ENCODE measurements at places on chromosomes 2 and 18.
A peak's percentile ranks its signal among the peaks of the same experiment; 100 is the strongest.

GRCh38 chr2:211049321-211050018 is 493.1 kb downstream of the CPS1 start:
- no peak for DNase-seq

- DNase-seq: no peak
Observed at GRCh38 chr2:36367895-36368353, 12.3 kb downstream of the CRIM1 start.

GRCh38 chr2:182906454-182906853 is 40.0 kb upstream of the FRZB start:
- no peak for DNase-seq

DNA sequence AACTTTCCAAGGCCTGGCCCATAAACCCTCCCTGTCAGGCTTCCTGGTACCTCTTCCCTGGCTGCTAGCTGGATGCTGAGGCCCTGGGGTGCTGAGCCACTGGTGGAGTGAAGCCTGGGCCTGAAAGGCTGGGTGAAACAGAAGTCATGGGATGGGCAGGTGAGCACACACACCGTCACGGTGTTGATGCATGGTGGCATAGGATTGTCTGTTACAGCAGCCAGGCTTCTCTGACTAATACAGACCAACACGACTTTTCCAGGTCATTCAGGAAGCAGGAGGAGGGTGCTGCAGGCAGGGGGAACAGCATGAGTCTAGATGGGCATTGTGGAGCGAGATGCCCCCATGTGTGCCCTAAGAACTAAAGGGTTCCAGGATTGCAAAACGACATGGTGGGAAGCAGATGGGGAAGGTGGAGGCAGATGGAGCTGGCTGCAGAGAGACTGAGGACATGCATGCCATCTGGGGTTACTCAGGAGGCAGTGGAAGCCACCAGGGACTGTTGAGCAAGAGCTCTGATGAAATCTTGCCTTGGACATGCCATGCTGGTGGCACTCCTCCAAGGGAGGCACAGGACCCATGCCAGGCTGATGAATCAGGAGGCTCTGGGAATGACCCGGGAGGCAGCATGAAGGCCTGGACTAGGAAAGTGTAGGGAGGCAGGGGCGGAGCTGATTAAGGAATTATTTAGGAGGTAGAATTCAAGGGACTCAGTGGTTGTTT is 480.9 kb downstream of the TSN start:
- no peak for DNase-seq

DNA sequence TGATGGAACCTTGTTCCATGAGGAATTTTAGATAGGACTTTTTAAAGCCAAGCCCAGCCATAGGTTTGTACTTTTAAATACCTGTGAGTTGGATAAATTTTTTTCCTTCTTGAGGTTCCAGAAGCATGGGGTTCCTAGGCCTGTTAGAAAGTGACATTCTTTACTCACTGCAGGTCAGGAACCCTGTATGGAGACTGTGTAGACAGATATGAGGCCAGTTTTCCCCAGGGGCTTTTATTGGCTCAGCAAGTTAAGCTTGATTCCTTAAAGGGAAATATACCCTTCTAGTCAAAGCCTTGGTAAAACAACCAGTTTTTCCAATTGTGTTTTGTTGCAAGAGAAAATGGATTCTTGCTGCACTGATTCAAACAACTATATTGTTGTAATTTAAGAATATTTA is 38.4 kb upstream of the GMCL1 start:
- DNase-seq: no peak

- DNase-seq: no peak
Observed at GRCh38 chr2:149612122-149612521, 24.5 kb upstream of the MMADHC start.

GRCh38 chr2:79903222-79904000 is 390.6 kb downstream of the CTNNA2 start:
- DNase-seq: no peak

- DNase-seq: no peak
Observed at GRCh38 chr2:175837046-175837445, 165.0 kb downstream of the LNPK start.

GRCh38 chr2:112836163-112836560 is 417 bp downstream of the IL1B start:
- DNase-seq: no peak

GRCh38 chr2:216012133-216012829 is 1.1 kb downstream of the MREG start:
- DNase-seq: no peak

DNA sequence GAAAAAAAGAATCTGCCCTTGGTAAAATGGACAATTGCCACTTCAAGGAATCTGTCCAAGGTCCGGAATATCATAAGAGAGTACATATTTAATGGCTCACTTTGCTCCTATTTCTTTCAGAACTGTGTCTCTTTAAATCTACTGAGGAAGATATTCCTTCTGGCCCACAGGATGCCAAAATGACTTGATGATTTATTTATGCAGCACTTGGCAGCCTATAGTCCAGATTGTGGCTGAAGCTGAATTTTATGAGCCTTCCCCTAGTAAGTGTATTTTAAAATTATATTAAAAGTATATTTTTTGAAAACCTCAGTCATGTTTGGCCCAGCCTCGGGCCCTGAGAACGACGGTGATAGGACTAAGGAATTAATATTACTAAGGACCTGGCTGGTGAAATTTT is 465.1 kb upstream of the HNRNPA3 start:
- no peak for DNase-seq

DNA sequence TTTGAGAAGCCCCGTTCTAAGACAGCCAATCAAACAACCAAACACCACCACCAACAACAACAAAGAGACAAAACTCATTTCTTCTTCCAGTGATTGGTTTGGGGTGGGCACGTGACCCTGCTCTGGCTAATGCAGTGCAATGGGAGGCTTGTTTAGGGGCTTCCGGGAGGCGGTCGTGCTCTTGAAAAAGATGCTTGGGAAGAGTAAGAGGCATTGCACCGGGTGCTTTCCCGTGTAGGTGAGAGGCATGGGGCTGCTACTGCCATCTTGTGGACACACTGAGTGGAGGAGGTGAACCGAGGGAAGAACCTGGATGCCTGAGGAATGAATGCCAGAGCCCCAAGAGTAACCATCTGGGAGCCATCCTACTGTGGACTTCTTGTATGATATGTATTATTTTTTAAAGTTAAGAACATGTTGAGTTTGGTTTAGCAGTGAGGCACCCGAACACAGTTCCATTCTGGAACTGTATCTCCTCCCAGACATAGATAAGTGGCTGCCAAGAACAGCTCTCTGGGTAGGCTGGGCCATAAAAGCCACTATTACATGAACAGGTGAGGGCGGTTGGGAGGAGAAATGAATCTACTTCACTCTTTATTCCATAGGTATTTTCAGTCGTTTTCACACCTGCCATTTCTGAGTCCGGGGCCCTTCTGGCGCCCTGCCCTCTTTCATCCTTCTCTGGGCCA is 19.1 kb upstream of the ARHGAP25 start:
- DNase-seq: peak; percentile 72

GRCh38 chr2:209413311-209414014 is 10.4 kb upstream of the MAP2 start:
- no peak for DNase-seq

DNA sequence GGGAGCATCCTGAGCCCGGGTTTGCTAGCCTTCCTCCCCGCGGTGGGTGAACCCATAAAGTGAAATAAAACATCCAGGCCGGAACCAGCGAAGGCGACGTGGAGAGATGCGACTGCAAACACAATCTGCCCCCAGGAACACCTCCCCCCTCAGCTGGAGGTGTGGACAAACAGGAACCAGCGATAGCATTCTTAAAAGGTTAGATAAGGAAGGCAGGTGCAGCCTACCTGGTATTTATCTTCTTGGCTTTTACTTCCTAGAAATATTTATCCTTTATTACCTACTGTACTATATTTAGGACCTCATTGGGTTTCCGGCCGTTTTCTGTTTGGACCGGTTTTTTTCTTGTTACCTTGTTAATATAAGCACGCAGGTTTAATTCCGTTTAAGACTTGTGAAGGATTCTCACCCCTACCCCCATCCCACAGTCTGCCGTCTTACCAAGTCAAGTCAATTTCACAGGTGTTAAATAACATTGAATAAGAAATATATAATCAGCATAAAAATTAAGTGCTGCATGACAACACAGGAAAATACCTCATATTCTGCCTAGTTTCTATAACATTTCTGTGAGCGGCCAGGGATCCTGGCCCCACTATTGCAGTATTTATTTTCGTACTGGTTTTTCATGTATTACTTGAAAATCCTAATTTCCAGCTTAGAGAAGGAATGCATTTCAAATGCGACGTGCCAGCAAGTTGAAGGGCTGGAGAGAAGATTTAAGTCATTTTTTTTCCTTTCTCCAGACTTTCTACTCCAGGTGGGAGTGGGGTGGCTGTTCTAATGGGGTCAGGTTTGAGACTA is 224.0 kb upstream of the ID2 start:
- DNase-seq: no peak

- DNase-seq: no peak
Observed at GRCh38 chr18:45034179-45034578, 353.5 kb downstream of the SETBP1 start.

DNA sequence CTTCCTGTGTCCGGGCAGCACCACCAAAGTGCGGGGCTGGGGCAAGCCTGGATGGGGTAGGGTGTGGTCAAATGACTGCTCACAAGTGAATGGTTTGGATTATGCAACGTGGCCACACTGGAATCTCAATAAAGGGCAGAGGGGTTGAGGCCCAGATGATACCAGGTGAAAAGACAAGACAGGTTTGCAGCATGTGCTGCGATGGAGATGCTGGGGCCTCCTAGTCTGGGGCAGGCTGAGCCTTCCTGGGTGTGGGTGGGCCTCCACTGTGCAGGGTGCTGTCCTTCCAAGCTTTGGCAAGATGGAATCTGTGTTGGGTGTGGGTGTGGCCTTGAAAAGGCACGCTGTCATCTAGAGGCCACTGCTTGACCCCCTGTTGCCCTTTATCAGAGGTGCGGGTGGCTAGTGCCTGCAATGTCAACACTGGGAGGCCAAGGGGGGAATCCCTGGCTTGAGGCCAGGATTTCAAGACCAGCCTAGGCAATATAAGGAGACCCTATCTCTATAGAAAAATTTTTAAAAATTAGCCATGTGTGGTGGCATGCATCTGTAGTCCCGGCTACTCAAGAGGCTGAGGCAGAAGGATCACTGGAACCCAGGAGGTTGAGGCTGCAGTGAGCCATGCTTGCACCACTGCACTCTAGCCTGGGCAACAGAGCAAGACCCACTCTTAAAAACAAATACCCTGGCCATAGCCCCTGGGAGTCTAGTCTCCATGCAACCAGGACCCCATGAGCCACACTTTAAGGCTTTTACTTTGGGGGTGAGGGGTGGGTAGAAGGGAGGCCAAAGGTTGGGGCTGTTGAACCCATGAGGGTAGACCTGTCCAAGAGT is 13.8 kb downstream of the RRM2 start:
- DNase-seq: no peak

GRCh38 chr2:20189299-20189931 is 35.5 kb downstream of the SDC1 start:
- no peak for DNase-seq

- no peak for DNase-seq
Observed at GRCh38 chr18:79796016-79796415, 1.7 kb upstream of the KCNG2 start.

- DNase-seq: no peak
Observed at GRCh38 chr2:29106980-29107388, 8.2 kb upstream of the CLIP4 start.

- DNase-seq: no peak
Observed at GRCh38 chr2:128690869-128691268, 372.2 kb upstream of the HS6ST1 start.

DNA sequence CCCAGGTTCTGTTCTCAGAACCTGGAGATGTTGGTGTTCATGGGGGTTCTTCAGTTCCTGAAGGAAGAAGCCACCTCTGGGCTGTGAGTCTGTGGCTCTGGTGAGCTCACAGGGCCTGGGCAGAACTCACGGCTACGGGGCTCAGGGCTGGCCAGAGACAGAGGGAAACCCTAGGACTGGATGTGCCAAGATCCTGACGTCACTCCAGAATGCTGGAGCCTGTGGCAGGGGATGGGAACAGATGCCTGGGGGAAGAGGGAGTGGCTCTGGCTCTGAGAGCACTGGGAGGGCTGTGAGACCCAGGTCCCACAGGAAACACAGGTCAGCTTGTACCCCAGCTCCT is at the start of gene OTOF:
TSS of gene OTOF (minus strand) at position 214 of the 343 bp plus-strand sequence.
- DNase-seq: no peak

DNA sequence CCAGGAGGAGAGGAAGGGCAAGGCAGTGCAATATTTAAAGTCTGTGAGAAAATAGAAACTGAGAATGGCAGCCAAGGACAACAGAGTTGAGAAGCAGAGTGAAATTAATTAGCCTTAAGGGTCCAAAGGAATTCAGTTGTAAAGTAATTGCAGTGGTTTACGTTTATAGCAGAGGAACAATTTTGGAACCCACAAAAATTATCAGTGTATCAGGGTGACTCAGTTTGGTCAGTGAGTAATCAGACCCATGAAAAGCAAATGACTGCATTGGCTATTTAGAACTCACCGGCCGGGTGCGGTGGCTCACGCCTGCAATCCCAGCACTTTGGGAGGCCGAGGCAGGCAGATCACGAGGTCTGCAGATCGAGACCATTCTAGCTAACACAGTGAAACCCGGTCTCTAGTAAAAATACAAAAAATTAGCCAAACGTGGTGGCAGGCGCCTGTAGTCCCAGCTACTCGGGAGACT is 245.8 kb upstream of the SLC39A10 start:
- DNase-seq: peak; percentile 11

- DNase-seq: no peak
Observed at GRCh38 chr2:183759033-183759432, 634.8 kb downstream of the NUP35 start.

DNA sequence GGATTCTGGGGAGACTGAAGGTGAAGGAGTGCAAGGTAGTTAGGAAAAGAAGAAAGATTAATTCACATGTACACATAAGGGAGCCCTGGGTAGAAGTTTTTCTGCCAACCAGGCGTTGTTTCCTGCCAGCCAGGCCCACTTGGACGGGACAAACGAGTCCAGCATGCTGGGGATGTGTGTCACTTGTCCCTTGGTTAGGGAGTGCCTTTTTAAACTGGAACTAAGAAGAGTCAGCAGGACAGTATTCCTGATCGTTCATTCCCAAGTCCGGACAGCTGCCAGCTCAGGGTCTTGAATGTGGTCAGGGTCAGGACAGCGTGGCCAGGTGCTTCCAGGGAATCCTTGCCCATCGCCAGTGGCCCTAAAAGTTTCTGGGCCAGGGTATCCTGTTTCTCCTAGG is 43.2 kb downstream of the POMC start:
- no peak for DNase-seq

DNA sequence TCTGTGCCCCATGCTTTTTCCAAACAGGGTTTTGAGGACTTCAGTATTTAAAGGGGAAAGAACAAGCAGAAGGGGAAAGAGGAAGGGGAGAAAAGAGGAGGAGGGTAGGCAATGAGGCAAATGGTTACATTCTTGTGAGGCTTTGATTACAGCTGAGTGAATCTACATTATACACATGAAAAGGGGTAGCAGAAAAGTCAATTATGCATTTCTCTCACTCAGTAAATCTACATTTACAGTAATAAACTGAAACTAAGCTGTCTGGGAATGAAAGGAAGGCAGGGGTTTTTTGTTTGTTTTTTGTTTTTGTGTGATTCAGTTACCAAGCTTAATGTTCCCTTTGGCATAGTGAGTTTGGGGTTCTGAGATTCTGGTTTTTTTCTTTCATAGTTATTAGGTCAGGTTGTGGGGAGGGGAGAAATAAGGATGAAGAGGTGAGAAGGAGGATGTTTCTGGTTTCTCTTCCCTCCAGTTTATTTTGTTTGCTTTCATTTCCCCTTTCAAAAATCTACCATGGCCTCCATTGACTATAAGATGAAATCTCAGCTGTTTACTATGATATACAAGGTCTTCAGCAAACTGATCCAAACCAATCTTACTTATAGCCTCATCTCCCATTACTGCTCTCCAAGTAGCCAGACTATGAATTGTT is 18.7 kb downstream of the C18orf63 start:
- no peak for DNase-seq
